ENCODE measurements at places on chromosomes 12 and 14.

GRCh38 chr14:69190191-69190590, 1.1 kb upstream of the EXD2 start:
- no peak for DNase-seq

DNA sequence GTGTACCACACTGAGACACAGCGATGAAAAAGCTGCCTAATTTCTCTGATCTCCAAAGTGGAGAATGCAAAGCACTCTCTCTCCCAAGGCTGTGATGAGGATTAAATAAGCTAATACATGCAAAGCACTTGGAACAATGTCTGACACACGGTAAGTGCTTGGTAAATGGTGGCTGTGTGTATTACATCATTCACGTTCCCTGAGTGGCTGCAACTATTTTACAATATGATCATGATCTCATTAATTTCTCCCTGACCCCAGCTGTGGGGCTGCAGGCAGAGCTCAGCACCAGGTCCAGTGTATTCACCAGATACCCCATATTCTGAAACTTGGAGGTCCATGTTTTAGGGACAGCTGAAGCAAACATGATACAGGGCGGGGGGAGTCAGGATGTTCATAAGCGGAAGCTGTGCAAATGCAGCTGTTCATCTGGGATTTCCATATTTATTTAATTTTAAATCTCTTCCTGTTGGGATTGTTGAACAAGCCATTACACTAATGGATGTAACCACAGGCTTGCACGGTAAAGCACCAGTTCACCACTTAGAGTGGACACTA, 106.4 kb downstream of the CCDC60 start:
- no peak for DNase-seq

GRCh38 chr12:62654326-62655241, 188.0 kb downstream of the MON2 start:
- no peak for DNase-seq

- DNase-seq: no peak
Observed at GRCh38 chr14:92601757-92602417, 88.3 kb downstream of the RIN3 start.

DNA sequence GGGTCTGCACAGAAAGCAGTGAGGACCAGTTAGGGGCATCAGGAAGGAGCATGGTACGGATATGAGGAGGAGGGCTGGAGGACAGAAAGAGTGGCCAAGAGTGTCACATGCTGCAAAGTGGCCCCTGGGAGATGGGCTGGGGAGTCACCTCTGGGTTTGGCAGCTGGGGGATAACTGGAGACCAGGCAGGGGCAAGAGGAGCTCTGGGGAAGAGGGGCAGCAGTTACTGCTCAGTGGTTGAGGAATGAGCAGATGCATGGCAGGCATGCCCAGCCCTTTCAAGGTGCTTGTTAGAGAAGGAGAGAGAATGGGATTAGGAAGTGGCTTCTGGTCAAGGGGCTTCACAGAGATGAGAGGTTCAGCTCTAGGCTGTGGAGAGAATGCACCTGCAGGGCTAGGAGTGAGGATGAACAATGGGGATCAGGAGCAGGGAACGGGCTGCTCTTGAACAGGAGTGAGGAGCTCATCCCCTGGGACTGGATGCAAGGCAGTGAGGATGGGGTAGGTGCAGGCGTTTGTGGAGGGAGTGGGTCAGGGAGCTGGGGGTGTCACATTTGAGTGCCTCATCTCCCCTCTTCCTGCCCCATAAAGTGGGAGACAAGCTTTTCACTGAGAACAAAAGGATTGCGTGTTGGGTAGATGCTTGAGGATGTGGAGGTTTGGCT, 127.5 kb downstream of the PAPOLA start:
- no peak for DNase-seq

DNA sequence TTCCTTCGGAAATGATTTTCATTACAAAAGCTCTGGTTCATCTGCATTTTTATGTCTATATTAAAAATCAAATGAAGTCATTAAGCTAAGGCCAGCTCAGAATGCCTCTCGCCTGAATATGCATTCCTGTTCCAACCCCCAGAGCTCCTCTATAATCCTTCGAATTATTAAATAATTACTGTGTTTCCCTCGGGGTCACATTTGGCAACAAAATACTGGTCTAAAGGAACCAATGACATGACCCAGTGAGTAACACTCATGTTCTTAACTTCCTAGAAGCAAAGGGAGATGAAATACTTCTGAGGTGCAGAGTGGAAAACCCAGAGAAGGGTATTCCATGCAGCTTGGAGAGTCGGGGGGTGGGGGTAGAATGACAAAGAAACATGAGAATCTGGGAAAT, 68.3 kb downstream of the FOXN3 start:
- no peak for DNase-seq

GRCh38 chr14:55323910-55324309, 52.7 kb downstream of the FBXO34 start:
- DNase-seq: no peak
